Lower lobe of right lung (tissue), 2 donors: ENCODE measurements at places on chromosomes 5 and 9. TPM values are rescaled to one million over a fixed set of nuclear protein-coding genes. Genes with fewer than 3 reads are reported as not detected.

The C5orf24 gene
- 47.9 TPM for total RNA-seq

The ANKRD55 gene
- 0.41 TPM for total RNA-seq

DNA sequence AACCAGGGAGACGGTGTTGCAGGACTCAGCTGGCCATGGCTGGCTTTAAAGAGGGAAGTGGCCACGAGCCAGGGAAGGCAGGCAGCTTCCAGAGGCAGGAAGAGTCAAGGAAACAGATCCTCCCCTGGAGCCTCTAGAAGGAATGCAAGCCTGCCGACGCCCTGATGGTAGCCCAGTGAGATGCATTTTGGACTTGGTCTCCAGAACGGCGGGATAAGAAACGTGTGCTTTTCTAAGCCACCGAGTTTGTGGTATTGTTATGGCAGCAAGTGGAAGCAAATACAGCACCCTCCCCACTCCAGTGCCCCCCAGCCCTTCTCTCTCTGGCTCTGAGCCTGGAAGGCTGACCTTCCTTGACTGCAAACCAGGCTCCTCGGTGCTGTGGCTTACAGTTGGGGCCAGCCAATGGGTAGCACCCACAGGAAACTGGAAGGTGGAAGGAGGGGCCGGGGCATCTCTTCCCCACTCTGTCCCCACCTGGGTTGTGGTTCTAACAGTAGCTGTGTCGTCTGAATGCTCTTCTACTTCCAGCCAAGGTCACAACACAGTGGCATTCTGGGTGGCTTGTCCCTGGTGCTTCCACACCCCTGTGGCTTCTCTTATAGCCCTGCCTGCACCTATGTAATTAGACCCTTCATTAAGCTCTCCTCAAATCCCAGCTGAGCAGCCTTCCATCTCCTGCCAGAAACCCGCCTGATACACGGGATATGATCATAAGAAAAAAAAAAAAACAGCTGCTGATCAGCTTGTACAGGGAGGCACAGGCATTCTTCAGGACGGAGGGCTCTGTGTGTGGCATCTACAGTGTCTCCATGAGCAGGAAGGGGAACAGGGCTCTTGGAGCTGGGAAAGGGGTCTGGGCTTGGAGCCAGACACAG, 29.9 kb upstream of the UNC5A start:
- no peak for DNase-seq

DNA sequence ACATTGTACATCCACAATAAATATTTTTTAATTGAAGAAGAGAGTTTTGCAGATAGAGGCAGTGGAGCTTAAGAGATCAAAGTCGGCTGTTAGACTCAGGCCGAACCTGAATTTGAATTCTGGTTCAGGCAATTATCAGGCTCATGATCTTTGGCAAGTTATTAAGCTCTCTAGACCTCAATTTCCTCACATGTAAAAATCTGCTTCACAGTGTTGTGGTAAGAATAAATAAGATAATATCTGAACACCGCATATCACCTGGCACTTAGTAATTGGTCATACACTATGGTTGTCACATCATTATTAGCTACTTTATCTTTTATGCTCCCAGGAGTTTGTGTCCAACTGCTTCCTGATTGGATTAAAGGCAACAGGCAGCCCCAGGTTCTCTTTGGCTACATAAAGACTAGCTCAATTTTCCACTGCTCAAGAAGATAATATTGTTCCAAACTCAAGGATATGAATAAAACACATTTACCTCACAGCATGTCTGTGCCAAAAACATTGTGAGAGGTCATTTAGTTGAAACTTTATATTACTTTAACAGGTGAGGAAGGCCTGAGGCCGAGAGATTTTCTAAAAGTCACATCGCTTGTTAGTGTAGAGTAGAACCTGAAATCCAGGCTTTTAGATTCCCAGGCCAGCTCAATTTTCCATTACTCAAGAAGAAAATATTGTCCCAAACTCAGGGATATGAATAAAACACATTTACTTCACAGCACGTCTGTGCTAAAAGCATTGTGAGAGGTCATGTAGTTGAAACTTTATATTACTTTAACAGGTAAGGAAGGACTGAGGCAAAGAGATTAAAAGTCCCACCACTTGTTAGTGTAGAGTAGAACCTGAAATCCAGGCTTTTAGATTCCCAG, 289.2 kb upstream of the PTGER4 start:
- no peak for DNase-seq

GRCh38 chr9:86347991-86348390, 6.2 kb downstream of the TUT7 start:
- no peak for DNase-seq

DNA sequence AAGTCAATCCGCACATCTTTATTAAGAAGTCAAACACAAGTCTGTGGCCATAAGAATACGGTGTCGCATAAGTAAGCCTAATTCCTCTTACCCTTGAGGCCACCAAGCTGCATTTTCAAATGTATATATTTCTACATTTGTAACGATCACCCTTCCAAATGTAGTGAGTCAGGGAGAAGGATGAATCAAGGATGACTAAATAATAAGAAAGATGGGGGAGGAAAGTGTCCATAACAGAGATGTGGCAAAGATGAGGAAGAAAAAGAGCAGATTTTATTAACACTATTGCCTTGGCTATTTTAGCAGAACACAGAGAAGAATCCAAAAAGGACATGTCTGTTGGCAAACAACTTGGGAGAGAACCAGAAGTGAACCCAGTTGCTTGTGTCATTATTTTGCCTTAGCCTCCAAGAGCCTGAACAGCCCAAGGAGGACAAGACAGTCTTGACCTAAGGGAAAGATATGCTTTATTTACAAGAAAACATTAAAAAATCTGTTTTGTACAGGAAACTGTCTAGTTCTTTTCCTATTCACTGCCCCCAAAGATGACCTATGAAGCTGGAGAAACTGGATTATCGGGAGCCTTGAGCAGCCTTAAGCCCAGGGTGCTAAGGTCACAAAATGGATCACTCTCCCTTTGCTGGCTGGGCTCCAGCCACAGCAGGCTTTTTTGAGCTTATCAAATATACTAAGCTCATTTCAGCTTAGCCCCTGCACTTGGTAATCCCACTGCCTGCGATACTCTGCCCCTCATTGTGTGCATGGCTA, 101.5 kb downstream of the PLCXD3 start:
- no peak for DNase-seq

GRCh38 chr9:99973455-99973854, 67.0 kb downstream of the STX17 start:
- DNase-seq: no peak

DNA sequence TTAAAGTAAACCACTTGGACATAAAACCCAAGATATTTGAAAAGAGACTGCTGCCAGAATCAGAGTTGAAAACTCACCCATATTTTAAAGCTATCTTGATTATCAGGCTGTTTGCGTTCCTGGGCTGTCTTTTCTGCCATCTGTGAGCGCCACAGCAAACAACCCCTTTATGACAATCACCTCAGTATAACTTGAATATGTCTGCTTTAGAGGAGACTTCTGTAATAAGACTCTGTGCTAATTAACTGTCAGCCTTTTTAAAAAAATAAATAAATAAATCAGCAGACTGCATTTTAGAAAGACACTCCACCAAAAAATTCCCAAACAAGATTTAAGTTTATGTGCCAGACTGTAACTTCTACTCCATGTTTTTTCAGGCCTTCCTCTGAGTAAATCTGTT, 375.7 kb upstream of the CCNH start:
- no peak for DNase-seq

- no peak for DNase-seq
Observed at GRCh38 chr9:99085949-99086948, 18.7 kb upstream of the TGFBR1 start.

DNA sequence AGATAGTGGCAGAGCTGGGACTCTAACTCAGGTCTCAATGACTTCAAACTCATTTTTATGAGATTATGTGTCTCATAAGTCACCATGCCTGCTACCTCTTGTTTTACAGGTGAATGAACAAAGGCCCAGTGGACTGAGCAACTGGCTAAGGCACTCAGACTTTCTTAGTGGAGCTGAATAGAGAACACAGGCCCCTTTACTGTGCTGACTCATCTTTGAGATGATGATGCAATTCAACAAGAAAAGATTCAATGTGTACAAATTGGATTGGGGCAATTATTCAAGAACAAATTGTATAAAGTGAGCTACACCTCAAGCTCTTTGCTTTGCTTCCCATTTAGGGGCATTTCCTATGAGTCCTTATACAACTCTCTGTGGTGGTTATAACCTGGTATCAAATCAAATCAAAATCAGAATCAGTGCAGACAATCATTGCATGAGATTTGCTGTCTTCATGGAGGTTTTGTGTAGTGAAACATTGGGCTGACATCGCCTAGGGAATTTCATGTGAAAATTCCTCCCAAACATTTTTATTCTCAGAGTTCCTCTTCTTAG, 84.3 kb upstream of the PPP2R2B start:
- DNase-seq: no peak

DNA sequence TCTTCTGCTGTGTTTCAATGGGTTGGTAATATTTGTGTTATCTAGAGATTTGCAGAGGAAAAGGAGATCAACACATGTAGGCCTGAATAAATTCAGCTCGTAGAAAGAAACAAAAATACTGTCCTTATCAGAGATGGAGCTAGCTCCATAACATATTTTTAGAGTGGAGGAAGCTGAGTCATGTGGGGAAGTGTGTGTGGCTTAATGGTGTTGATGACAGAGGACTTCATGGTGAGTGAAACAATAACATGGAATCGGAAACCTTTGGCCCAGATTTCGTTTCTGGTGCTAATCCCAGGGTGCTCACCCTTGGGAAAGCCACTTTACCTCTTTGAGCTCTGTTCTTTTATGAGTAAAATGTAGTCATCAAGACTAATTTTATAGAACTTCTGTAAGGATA, 825.0 kb downstream of the TLR4 start:
- DNase-seq: no peak

DNA sequence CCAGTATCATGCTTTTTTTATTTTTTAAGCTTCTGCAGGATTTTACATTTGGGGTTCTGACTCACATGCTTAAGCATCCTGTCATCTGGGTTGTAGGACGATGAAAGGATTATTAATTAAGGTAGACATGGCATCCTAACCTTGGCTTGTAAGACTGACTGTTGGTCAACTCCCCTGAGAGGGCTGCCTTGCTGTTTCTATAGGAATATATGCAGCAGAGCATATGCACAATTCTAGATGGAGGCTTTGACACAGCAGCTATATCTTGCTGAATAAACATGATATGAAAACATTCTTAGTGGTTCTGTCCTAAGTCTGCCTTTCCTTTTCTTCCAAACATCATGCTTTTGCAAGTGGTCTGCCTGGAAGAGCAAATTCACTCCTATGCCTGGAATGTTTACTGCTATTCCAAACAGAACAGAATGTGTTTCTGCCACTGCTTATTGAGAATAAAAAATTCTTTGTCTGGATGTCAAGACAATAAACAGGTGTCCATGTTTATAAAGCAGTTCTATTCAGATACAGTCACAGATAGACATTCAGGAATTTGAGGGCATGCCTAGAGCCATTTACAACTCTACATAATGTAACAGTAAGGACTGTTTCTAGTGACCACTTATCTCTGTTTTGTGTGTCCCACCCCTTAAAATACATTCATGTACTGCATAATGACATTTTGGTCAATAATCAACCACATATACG, 166.2 kb upstream of the PPP2R2B start:
- no peak for DNase-seq

DNA sequence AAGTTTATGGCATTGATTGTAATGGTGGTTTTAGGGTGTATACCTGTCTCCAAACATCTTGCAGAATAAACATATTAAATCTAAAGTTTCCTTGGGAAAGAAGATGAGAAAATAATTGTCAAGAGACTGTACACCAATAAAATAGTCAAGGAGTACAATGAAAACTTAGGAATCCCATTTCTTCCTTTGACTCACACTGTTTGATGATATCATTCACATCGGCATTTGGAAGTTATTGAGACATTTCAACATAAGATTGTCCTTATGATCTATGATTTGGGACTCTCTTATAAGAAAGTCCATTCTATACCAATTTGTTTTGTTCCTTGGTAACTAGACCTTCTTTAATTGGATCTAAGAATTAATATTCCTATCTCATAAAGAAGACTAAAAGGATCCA, 482.7 kb downstream of the RAB3C start:
- DNase-seq: no peak

- no peak for DNase-seq
Observed at GRCh38 chr5:10352430-10353240, 860 bp upstream of the MARCHF6 start.

DNA sequence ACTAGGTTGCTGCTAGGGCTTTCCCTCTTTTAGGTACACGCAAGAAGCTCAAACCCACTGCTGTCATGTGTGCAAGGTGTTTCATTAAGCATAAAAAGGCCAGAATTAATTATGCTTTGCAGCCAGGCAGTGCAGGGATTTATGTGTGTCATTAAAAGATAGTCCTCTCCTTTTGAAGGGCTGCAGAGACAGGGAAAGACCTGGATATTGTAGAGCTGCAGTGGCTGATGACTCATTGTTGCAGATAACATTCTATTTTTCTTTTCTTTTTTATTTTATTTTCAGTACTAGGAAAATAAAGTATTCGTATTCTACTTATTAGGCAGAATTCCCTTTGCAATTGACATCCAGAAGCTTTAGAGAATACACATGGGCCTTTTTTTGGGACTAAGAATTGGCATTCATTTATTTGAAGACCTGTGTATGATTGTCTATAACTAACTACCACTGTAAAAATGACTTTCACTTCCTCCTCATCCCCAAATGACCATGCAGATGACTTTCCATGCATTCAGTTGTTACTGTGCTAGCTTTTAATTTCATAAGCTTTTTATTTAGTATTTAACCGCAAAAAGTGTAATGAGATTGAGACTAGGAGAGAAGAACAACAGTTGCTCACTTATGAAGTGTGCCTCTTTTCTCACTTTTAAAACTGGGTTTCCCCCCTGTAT, 113.0 kb downstream of the PAM start:
- no peak for DNase-seq
